ENCODE measurements at places on chromosomes 5 and 9. TPM values are rescaled to one million over a fixed set of nuclear protein-coding genes. Genes with fewer than 3 reads are reported as not detected.

EFNA5 gene
- 17.6 TPM for total RNA-seq

C9 gene
- total RNA-seq: not detected

GRCh38 chr5:127227881-127228280 is 62.7 kb upstream of the MEGF10 start:
- H3K36me3 ChIP-seq: no peaks in the 10 kb centered on the region
- H3K27me3 ChIP-seq: no peaks in the 10 kb centered on the region

GRCh38 chr9:123329329-123329955 is 26.6 kb upstream of the CRB2 start:
- no peaks in the 10 kb centered on the region for H3K27me3 ChIP-seq
- H3K4me1 ChIP-seq: peaks cover 8% of the 10 kb centered on the region
- H3K4me3 ChIP-seq: no peak overlapping the region
- no peak for DNase-seq
- H3K36me3 ChIP-seq: no peaks in the 10 kb centered on the region

Measured in H1 (cell line).